RCC 7860 (cell line): ENCODE measurements at places on chromosomes 12 and 14.

DNA sequence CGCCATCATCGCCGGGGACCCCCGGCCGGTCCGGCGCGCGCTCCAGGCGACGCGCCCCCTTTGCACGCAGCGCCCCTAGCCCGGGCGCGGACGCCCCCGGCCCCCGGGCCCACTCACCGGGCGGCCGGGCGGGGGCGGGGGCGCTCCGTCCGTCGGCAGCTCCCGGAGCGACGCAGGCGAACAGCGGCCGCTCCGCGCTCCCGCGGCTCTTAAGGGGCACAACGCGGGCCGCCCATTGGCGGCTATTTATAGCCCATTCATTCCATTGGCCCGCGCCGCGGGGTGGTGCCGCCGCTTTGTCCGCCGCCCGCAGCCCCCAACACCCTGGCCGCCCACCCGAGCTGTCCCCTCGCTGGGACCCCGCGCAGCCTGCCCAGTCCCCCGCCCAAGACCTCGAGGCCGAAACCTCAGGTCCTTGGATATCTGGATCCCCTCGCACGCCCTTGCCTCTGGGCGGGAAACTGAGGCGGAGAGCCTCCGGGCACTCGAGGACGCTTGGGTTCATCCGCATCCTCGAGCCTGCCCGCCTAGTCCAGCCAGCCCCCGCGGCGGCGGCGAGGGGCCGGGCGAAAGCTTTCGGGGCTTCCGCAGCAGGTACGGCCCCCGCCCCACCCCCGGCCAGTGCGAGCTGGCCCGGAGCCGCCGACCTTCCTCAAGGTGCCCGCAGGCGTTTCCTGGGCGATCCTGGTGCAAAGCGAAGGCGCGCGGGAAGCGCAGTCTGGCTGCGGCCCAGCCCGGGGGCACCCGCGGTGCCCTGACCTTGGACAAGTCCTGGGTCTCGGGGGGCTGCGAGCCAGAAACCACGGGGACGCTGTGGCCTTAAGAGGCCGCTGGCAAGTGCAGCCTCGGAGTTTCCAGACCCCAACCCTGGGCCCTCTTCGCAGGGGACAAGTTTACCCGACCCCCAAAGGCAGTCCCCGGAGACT is at the start of gene CKB:
Gene CKB (minus strand): TSS at position 182 of the 926 bp plus-strand sequence. CDS start 337 bp downstream, outside the sequence.
- DNase-seq, result no peak

GRCh38 chr12:11895421-11896078 is 175.2 kb upstream of the BCL2L14 start:
- no peak for DNase-seq

DNA sequence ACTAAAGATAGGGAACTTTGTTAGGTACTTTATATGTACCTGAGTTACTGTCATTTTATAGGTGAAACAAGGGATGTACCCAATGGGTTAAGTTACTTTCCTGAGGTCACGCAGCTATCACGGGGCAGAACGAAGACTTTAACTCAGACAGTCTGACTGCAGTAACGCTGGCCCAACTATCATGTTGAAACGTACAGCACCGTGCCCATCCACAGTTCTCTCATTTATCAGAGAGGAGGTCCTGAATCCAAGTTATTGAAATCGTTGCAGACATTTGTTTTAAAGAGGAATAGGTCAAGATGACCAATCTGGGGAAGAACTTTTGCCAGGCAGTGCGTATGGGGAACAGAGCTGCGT is 587 bp upstream of the C12orf75 start:
- DNase-seq, result no peak

- no peak for DNase-seq
Observed at GRCh38 chr12:67797185-67797741, 148.7 kb downstream of the DYRK2 start.

DNA sequence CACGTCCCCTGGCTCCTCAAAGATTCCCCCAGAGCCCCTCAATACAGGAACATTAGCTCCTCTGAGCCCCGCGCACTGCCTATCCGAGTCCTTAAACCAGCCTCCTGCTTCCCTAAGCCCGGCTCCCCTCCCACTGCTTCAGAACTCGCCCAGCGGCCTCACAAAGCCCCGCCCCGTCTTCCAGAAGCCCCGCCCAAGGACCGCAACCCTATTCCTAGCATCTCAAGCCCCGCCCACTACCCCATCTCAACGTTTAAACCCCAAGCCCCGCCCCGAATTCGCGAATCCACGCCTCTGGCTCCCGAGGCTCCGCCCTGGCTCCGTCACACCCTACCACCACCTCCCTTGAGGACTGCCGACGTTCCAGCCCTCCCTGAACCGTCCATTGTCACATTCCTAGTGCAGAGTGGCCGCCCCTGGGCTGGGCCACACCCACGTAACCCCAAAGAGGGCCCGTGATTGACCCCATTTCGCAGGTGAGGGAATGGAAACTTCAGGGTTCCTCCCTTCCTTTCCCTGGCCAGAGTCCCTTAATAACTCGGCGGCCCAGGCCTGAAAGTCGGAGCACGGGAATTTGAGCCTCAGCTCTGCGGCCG is 646 bp upstream of the CORO1C start:
- peak; percentile 92 for DNase-seq
